AG04450 (cell line): ENCODE measurements at places on chromosomes 6 and 20. TPM values are rescaled to one million over a fixed set of nuclear protein-coding genes. Genes with fewer than 3 reads are reported as not detected.

CLDN20 gene
- polyA plus RNA-seq = not detected in 2 replicates

KCNS1 gene
- 0.30 and 0.31 TPM in 2 replicates for polyA plus RNA-seq

- DNase-seq = no peak
Observed at GRCh38 chr6:110357664-110358552, at the start of gene METTL24. METTL24 (minus strand) TSS chr6:110358349; CDS start chr6:110358272, 77 bp downstream.

DNA sequence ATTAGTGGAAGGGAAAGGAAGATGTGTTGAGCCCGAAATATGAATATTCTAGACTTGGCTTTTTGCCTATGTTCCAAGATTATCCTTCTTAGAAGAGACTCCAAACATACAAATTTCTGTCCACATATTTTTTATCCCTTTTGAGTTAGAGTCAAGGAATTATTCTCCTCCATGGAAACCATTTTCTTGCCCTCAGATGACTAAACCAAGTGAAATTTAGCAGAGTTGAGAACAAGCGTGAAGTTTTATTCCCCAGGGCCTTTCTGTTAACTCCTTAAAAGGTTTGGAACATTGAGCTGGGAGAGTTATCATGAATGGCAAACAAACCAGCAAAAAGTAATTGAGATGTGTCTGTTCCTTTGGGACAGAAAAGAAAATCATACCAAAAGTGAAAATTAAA lies 286.1 kb upstream of the PLCB4 start:
- no peak for DNase-seq

DNA sequence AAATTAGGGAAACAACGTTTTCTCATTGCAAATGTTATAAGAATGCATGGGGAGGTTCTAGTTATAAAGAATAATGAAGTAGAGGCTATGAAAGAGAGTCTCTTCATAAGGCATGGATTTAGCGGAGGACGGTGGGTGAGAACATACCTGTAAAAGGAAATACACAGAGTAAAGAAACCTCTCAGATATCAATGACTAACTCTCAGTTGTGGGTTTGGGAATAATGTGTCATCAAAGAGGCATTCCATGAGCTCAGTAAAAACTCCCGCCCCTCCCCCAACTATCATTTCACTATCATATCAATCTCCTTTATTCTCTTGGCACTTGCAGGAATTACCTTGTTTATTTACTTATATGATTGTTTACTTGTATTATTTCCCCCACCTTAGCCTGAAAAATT lies 695.4 kb downstream of the PTPRT start:
- no peak for DNase-seq

DNA sequence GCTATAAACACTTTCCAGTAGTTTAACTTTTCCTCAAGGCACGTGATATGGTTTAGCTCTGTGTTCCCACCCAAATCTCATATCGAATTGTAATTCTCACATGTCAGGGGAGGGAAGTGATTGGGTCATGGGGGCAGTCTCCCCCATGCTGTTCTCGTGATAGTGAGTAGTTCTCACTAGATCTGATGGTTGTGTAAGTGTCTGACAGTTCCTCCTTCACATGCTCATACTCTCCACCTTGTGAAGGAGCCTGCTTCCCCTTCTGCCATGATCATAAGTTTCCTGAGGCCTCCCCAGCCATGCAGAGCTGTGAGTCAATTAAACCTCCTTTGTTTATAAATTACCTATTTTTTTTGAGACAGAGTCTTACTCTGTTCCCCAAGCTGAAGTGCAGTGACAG lies 127.9 kb downstream of the DTNBP1 start:
- DNase-seq = no peak

DNA sequence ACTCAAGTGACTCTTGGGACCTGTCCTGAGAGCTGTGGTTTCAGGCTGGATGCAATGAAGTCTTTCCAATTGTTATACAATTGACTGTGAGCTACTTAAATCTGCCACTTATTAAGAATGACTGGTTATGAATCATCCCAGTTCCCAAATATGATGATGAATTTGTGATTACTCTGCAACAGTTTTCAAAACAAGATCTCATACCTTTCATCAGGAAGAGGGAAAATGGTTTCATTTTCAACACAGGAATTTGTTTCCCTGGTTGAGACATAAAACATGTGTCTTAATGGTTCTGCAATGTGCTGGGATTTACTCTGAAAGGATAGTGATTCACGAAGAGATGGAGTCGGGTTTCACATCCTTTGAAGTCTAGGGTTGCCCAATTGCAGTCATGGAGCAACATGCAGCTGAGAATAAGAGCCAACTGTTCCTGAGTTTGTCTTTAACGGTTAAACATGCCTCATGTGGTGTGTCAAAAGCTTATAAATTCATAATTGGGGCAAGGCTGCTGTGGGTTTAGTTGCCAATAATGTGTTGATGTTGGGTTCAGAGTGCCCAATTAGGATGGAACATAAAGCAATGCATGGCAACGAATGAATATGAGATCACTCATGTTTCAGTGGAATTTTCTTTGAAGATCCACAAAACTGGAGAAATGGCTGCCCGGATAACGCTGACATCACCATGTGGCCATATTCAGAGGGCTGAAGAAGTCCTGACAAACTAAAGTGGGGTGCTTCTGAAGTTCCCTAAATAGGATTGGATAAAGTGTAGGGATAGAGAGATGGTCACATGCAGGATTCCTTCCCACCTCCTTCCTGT lies 41.0 kb downstream of the CYP24A1 start:
- peak; percentile 94 for DNase-seq

KCNG1 gene
- 16.0 and 20.3 TPM in 2 replicates for polyA plus RNA-seq
